Ecto neural progenitor cell (in vitro differentiated cells): ENCODE measurements at places on chromosomes 6 and 20.

DNA sequence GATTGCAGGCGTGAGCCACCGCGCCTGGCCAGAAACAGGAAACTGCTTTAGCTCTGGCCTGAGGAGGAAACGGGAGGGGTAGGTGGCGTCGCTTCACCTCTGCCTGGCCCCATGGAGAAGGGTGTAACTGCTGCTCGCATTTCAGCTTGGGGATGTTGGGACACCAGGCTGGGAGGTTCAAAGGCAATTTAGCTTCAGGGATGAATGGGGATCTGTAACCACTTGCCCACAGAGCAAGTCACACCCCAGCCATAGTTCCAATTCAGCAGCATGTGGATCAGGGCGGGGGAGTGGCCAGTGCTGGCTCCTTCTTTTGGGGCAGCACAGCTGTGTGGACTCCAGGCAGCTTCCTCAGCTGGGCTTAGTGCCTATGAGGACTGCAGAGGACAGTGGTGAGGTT lies 34.8 kb upstream of the NUP153 start:
- no peak for DNase-seq

GRCh38 chr6:74785236-74785635 lies 420.6 kb downstream of the COL12A1 start:
- no peak for DNase-seq

GRCh38 chr20:50580016-50580747 lies 70.0 kb downstream of the PTPN1 start:
- DNase-seq, result peak; percentile 79

DNA sequence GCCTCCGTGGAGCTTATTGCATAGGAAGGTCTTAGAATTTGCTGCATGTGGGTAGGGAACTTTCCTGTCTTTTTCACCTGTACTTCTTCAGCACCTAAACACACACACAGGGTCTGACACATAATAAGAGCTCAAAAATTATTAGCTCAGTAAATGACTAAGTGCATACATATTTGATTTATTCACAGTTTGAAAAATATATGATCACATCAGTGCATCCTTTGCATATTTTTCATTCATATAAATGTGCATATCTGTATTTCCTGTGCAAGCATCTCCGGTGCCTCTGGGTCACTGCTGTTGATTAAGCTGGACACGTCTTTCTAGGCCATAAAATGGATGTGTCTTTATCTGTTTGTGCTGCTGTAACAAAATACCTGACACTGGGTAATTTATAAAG lies 234.7 kb downstream of the UST start:
- no peak for DNase-seq

- DNase-seq, result no peak
Observed at GRCh38 chr6:15550546-15551123, 112.2 kb downstream of the DTNBP1 start.

- DNase-seq, result no peak
Observed at GRCh38 chr6:30020626-30021025, 40.4 kb upstream of the POLR1H start.
